ENCODE measurements at places on chromosomes 16 and 17. TPM values are rescaled to one million over a fixed set of nuclear protein-coding genes. Genes with fewer than 3 reads are reported as not detected.

The HOXB7 gene
- 20.3 TPM for total RNA-seq

The TBC1D28 gene
- 0.18 TPM for total RNA-seq

The MARVELD3 gene
- total RNA-seq, result 16.4 TPM

The SEPTIN12 gene
- 0.42 TPM for total RNA-seq

The ZC3H18 gene
- 62.2 TPM for total RNA-seq

The C16orf89 gene
- total RNA-seq, result 0.55 TPM

DNA sequence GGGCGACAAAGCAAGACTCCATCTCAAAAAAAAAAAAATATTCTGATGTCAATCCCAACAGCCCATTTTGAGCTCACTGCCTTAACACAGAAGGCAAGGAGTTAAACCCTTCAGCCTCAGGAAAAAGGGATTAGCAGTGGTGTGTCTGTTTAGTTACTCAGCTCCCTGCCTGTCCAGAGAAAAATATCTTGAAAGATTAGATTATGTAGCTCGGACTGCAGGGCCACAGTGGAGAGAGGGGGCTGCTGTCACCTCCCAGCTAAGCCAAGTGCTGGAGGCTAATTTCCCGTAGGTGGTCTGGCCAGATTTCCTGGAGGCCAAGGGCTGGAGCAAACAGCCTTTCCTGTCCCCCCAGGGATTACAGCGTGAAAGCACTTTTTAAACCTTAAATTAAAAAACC lies 50.3 kb downstream of the C16orf95 start:
- peaks cover 32% of the 10 kb centered on the region for H3K27me3 ChIP-seq
- no peaks in the 10 kb centered on the region for H3K36me3 ChIP-seq
- no peak overlapping the region for H3K4me3 ChIP-seq
- peaks cover 5% of the 10 kb centered on the region for H3K4me1 ChIP-seq
- DNase-seq, result no peak

DNA sequence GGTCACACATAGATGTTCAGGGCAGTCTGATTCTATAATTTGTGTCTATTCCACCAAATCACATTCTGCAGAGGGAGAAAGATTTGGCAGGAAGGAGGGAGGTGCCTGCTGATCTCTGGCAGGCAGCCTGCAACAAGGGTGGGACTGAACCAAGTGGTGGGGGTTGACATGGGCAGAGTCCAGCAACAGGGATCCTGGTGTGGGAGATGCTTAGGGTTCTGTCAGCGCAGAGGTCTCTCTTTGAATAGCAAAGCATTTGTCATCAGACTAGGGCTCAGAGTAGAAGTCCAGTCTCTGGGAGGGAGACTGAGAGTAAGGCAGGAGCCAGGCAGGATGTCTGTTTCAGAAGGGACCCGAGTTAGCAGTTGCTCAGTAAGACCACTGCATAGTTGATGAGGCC lies 94.6 kb downstream of the UTP18 start:
- DNase-seq, result no peak
- H3K27me3 ChIP-seq, result peaks cover 20% of the 10 kb centered on the region
- H3K36me3 ChIP-seq, result no peaks in the 10 kb centered on the region
- H3K4me3 ChIP-seq, result no peak overlapping the region
- H3K4me1 ChIP-seq, result peaks cover 6% of the 10 kb centered on the region

- H3K27ac ChIP-seq, result peak overlapping the region; percentile 69
- H3K4me1 ChIP-seq, result peaks cover 22% of the 10 kb centered on the region
- no peak for DNase-seq
- peaks cover 12% of the 10 kb centered on the region for H3K27me3 ChIP-seq
- H3K36me3 ChIP-seq, result no peaks in the 10 kb centered on the region
Measured at GRCh38 chr17:40516581-40517285, 15.3 kb upstream of the TNS4 start.

DNA sequence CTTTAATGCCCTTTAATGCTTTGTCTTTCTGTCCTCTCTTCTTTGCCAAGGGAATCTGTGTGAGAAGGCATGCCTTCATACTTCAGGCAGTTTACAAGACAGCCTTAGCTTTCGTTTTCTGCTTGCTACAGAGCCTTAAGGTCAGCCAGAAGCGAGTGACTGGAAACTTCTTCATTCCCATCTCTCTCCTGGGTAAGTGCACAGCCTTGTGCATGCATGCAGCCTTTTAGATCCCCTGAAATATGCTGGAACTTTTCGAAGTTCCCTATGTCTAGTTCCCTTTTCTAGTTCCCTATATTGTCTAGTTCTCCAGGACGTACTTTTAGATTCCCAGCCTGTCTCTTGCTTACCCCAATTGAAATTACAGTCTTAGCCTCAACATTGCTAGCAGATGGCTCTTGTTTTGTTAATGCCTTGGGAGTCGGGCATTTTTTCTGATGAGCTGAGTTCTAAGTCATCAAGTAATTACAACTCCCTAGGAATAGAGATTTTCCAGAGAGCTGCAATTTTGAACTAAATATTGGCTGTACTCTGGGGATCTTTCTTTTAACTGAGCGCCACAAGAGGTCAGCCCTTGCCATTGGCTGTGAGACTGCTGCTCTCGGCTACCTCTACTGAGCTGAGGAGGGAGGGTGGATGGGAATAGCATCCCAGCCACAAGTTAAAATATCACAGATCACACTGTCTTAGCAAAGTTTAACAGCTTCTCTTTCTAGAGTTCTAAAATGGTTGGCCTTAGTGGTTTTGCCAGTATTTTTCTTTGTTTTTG lies 22.7 kb upstream of the PPM1D start:
- DNase-seq, result no peak
- no peaks in the 10 kb centered on the region for H3K27me3 ChIP-seq
- peak overlapping the region; percentile 76 for H3K27ac ChIP-seq
- peak overlapping the region; percentile 1 for H3K4me3 ChIP-seq
- H3K4me1 ChIP-seq, result peaks cover 32% of the 10 kb centered on the region

GRCh38 chr16:79360267-79360666 lies 240.3 kb downstream of the MAF start:
- no peaks in the 10 kb centered on the region for H3K36me3 ChIP-seq
- no peak overlapping the region for H3K4me3 ChIP-seq
- no peak for DNase-seq
- no peak overlapping the region for H3K27ac ChIP-seq
- H3K27me3 ChIP-seq, result peaks cover 43% of the 10 kb centered on the region

DNA sequence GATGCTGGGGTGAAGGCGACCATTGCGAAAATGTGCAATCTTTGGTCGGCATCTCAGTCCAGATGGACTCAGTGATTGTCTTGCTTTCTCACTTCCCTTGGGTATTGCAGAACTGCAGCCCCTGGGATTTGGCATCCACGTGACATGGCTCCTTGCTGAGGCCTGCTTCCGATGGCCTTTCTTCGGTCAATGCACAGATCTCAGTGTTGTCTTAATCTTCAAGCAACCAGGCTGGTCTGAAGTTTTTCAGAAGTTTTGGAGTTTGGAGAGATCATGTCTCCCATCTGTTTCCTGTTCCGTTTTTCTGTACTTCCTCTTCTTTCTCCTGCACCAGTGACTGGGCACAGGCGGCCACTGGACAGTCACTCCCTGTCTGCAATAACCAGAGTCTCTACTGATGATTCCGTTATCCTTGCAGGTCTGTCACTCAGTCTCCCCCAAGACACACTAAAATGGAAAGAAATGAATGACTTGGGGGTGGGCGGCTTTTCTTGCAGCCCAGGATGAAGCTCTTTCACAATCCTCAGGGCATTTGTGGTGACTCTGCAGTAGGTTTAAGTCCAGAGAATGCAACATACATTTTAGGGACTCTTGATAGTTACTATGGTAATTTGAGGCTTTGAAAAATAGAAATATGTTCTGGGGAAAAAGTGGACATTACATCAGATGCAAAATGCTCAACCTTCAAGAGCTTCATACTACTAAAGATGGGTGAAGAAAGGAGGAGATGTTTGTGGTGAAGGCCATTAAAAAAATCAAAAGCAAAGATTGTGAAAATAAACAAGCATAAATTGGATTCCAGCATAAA lies 106.3 kb upstream of the ZFHX3 start:
- H3K4me3 ChIP-seq, result no peak overlapping the region
- no peak overlapping the region for H3K27ac ChIP-seq
- no peaks in the 10 kb centered on the region for H3K36me3 ChIP-seq
- H3K4me1 ChIP-seq, result peaks cover 37% of the 10 kb centered on the region
- DNase-seq, result no peak

DNA sequence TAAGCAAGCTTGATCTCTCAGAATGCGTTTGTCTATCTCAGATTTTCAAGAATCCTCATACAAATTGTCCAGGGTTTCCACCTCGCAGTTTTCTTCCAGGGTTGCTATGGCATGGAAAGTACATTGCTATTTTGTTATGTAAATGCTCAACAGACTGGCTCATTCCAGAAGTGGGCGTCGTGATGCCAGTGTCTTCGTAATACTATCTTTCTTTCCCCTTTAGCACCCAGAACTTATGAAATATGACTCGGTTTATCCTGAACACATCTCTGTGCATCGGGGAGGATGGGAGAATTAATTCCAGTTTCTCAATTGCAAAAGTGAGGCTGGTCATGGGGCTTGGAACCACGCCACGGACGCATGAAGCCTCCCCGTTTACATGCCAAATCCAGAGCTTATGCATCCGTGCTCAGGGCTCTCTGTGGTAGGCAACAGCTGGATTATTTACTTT lies 405.0 kb downstream of the WWOX start:
- H3K4me1 ChIP-seq, result peaks cover 33% of the 10 kb centered on the region
- H3K27me3 ChIP-seq, result peaks cover 1% of the 10 kb centered on the region
- DNase-seq, result no peak
- no peak overlapping the region for H3K4me3 ChIP-seq
- H3K27ac ChIP-seq, result no peak overlapping the region

GRCh38 chr16:85908444-85908843 lies 9.5 kb downstream of the IRF8 start:
- peaks cover 7% of the 10 kb centered on the region for H3K27me3 ChIP-seq
- DNase-seq, result no peak
- no peak overlapping the region for H3K27ac ChIP-seq
- no peak overlapping the region for H3K4me3 ChIP-seq
- peaks cover 16% of the 10 kb centered on the region for H3K36me3 ChIP-seq

- H3K4me3 ChIP-seq, result no peak overlapping the region
- no peak for DNase-seq
- no peaks in the 10 kb centered on the region for H3K36me3 ChIP-seq
- H3K4me1 ChIP-seq, result no peaks in the 10 kb centered on the region
- peaks cover 45% of the 10 kb centered on the region for H3K27me3 ChIP-seq
- H3K27ac ChIP-seq, result no peak overlapping the region
Measured at GRCh38 chr16:82700541-82701235, 73.9 kb downstream of the CDH13 start.

GRCh38 chr17:59335685-59336084 lies 4.2 kb downstream of the YPEL2 start:
- H3K27ac ChIP-seq, result peak overlapping the region; percentile 17
- DNase-seq, result no peak
- peaks cover 28% of the 10 kb centered on the region for H3K4me1 ChIP-seq
- H3K4me3 ChIP-seq, result no peak overlapping the region
